Right renal cortex interstitium (tissue), 3 donors: ENCODE measurements at places on chromosomes 12 and 14. TPM values are rescaled to one million over a fixed set of nuclear protein-coding genes. Genes with fewer than 3 reads are reported as not detected.

GRCh38 chr12:5516371-5517241 lies 84.7 kb downstream of the NTF3 start:
- DNase-seq: no peak

DNA sequence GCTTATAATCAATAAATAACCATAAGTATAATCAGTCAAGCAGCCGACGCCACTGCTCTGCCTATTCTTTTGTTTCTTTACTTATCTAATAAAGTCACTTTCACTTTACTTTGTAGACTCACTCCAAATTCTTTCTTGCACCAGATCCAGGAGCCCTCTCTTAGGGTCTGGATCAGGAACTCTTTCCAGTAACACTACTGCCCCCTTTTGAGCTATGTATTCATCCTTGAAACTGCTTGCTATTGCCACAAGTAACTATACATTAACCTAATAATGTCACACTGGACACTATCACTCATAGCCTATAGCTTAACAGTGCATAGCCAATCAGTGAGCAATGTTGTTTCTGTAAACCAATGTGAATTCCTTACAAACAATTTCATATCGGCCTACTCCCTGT lies 2.8 kb upstream of the NID2 start:
- DNase-seq: no peak

- peak; percentile 33 for DNase-seq
Measured at GRCh38 chr14:59483363-59483762, 845 bp downstream of the L3HYPDH start.

DNA sequence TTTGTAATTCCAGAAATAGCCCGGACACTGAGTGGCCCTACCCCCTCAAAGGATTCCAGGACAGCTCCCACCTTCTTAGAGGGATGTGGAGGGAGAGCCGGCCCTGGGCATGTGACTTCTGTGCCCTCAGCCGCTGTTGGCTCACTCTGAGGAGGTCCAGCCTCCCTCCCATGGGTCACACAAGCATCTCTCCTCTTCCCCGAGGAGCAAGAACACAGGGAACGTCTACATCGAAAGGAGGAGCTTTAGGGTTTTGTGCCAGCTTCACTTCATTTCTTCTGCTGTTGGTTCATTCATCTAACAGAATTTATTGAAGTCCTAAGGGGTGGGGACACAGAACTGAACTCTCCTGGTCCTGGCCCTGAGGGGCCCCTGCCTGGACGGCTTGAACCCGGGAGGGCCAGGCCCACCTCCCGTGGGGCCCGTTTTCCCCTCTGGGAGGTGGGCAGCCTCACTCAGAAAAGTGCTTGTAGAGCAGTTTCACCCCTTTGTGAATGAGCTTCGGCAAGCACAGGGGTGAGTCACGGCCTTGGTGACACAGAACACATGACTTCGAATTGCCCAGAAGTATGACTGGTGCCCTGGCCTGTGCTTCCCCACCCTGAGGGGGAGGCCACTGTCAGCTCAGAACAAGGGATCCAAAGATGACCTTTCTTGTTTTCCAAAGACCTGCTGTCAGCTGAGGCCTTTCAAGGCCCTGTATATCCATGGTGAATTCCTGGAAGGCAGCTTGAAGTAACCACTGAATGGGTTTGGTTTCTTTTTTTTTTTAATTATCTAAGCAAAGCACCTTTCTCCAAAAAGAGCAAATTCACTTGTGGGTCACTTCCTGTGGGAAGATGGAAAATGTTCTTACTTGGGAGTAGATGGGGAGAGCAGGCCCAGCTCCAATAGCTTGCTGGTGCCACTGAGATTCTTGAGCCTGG lies 39.2 kb downstream of the NFKBIA start:
- DNase-seq: no peak

The TSHR gene
- polyA plus RNA-seq: 0.32 TPM

The CFAP251 gene
- 9.2 TPM for polyA plus RNA-seq
